ENCODE measurements at places on chromosomes 2 and 18.

- no peak for DNase-seq
Observed at GRCh38 chr2:132953771-132954170, 283.8 kb upstream of the LYPD1 start.

DNA sequence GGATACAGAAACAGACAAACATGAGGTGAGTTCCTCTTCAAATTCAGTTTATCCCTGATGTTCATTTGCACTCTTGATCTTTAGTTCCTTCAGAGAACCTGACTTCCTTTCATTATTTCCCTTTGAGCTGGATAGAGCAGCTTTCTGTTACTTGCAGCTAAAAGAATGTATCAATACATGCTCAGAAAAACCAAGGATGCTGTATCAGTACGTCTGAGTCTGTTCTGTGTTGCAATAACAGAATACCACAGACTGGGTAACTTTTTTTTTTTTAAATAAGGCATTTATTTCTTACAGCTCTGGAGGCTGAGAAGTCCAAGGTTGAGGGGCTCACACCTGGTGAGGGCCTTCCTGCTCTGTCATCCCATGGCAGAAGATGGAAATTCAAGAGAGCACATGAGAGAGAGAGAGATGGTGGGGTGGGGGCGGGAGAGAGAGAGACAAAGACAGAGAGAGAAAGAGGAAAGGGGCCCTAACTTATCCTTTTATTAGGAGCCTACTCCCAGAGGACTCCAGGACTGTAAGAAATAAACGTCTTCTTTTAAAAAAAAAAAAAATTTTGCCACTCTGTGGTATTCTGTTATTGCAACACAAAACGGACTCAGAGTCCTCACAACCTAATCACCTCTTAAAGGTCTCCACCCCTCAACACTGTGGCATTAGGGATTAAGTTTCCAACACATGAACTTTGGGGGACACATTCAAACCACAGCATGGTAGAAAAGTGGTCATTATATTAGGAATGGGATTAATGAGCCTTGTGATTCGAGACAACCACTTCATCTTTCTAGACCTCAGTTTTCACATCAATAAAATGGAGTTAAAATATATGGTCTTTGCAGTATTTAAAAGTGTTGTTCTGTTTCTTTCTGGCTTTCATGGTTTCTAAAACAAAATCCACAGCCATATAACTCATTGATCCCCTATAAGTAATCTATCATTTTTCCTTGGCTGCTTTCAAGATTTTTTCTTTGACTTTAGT lies 18.4 kb upstream of the SELENOI start:
- DNase-seq: no peak

GRCh38 chr2:218992703-218993344 lies 398 bp downstream of the CRYBA2 start:
- no peak for DNase-seq

DNA sequence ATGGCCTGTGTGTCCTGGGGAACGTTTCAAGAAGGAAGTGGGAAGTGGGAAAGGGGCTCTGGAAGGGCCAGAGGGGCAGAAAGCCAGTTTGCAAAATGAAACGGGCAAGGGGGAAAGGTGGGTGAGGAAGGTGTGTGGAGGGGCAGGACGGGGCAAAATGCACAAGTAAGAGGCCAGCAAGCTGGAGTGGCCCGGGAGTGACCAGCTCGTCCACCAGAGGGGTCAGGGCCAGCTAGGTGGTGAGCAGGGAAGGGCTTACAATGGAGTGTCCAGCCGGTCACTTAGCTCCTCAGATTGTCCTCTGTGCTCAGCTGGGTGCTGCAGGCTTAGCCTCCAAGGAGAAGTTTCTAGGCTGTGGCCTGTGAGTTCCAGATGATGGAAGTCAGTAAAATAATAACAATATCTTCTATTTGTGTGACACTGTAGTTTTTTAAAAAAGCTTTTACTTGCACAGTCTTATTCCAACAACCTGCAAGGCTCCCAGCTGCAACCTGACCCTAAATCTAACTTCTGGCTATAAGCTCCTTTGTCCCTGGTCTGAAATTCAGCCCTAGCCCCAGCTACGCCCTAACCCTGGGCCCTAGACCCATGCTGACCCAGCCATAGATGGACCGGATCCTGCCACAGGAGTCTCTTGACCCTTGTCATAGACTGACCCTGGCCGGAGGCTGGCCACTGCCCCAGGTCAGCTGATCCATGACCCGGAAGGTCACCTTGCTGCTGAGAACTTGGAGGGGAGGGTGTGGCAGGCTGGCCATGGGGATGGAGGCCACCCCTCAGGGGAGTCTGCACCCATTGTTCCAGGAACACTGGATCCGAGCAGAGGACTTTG lies 29.2 kb downstream of the MYO7B start:
- DNase-seq: no peak

DNA sequence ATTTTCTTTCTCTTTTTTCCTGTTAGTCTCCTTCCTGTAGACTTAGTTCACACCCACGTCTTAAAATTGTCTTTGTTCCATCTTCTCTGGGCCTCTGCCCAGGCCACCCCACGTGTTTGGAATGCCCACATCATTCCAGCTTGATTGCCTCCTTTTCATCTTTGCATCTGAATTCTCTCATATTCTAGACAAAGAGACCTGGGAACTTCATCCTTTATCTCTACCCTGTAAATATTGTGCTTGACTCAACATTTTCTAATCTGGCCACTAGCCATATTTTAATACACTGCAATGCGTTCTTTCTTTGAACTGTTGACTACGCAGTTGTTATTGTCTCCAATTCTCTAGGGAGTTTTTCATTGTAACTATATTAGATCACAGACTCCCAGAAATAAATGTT lies 187.5 kb upstream of the NRXN1 start:
- DNase-seq: no peak

DNA sequence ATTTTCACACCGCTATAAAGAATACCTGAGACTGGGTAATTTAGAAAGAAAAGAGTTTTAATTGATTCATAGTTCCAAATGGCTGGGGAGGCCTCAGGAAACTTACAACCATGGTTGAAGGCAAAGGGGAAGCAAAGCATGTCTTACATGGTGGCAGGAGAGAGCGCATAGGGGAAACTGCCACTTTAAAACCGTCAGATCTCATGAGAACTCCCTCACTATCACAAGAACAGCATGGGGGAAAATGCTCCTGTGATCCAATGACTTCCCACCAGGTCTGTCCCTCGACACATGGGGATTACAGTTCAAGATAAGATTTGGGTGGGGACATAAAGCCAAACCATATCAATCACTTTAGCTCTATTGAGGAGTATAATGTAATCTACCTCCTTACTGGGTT lies 53.5 kb downstream of the ABCB11 start:
- no peak for DNase-seq

Data from GDM1 (cell line).